ENCODE measurements at places on chromosomes 16 and 17.

DNA sequence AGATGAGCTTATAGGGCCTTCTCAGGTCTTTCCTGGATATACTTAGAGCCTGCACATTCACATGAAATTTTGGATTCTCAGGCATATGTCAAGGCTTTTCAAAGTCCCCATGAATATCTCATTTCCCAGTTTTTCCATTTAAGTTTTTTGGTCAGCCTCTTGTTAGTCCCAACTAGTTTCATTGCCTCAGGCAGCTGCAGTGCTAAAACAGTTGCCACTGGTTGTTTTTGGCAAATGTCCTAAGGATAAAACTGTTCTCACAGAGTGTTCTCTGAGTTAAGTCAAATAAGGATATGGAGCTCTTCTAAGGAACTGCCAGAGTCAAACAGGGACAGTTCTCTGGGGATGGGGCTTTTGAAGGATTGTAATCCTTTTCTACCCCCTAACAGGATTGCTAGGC lies 39.9 kb upstream of the ABCC11 start:
- no peak for DNase-seq

GRCh38 chr16:56057151-56057550 lies 134.1 kb upstream of the GNAO1 start:
- DNase-seq = no peak

DNA sequence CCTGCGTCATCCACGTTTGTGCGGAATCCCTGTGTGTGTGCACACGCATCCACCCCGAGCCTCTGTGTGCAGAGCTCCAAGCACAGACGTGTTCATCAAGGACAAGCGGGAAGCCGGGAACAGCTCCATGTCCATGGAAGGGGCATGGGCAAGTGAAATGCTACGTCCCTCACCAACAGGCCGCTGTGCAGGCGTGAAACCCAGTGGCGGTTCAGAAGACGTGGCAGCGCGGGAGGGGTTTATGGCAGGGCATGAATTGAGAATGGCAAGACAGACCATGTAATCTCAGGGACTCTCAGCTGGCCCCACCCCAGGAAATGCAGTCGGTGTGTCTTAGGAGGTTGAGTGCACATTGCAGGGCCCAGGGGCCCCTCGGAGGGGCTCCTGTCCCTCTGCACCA lies 52.7 kb downstream of the TBC1D16 start:
- DNase-seq = no peak

DNA sequence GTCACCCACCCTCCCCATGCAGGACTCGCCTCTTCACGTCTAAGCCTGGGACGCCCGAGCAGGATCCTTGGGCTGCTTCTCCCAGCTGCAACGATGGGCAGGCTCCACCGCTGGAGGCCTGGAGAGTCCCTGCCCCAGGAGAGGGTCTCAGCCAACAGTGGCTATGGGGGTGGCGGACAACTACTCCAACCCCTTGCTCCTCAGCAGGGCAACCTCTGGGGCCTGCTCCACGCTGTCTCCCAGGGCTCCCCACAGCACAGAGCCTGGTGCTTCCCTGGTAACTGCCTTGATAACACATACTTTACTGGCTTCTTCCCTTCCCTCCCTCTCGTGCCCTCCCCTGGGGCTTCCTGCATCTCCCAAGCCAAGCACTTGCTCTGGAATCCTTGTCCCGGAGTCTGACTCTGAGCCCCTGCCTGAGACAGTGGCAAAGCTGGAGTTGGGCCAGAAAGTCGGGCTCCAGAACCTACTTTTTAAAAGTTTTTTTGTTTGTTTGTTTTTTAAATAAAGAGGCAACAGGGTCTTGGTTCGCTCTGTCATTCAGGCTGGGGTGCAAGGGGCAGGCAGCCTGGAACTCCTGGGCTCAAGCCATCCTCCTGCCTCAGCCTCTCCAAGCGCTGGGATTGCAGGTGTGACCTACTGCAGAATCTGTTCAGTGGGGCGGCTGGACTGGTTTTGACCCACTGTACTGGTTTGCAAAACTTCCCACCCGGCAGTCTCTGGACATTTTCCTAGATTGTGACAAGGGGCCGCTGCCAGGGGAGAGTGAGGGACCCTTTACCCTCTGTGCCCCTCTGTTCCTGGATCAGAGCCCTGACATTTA lies 99.4 kb downstream of the TNFRSF13B start:
- no peak for DNase-seq

- peak; percentile 74 for DNase-seq
Observed at GRCh38 chr16:20300312-20301097, 26.8 kb downstream of the GP2 start.

DNA sequence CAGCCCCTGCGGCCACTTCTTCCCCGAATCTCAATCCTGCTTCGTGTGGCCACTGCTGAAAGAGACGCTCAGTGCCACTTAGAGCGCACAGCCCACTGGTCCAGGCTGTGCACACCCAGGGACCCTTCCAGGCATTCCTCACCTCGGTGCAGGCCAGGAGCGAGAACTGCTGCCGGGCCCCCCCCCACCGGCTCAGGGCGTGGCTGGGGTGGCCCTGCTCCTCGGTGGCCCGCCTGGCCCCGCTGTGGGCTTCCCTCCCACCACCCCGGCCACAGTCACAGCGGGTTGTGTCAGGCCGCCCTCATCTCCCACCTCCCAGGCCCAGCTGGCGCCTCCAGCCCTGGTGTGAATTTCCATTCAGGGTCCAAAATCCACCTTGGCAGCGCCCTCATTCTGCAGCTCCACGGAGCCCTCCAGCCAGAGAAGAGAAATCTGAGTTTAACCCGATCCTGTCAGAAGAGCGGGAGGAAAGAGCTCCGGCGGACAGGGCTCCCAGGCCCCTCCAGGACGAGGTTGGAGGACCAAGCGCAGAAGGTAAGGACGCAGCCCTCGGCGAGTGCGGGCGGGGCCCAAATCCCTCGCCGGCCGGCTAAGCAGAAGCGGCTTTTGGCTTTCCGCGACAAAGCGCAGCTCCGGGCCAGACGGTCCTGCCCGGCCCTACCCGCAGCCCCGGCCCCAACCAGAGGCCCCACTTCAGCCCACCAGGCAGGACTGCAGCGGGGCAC lies 12.0 kb downstream of the TBC1D16 start:
- no peak for DNase-seq

DNA sequence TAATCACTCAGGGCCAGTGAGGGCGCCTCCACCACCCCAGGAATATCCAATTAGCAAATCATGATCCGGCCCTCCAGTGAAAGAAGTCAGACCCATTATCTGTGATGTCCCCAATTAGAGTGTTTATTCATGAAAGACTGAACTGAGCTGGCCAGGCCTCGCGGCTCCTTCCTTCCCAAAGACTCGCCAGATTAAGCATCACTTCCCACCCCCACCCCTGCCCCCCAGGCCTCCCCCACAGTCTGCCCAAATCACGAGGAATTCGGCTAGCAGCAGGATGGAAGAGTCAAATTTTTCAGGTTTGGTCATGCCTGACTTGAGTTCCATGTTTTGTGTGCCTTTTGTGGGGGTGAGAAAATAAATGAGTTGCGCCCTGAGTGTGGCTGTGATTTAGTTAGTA lies 298.4 kb upstream of the SALL1 start:
- no peak for DNase-seq

DNA sequence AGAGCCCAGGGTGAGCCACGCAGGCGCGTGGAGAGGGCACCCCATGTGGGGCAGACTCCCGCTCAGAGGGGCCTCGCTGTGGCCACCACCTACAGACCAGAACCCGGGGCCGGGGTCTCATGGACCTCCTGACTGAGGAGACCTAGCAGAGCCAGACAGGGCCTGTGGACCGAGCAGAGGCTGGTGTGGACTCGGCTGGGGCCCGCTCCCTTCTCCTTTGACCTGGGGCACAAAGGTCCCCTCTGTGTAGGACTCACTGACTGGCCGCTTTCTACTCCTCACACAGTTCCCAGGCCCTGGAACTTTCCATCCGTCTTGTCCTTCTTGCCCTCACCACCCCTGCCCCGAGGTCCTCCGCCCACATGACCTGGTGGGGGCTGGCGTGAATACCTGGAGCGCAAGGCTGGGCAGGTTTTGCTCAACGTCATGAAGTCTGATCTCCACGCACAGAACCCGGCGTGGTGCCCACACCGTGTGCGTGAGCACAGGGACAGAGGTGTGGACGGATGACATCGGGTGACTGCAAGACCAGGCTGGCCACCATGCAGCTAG lies 44.7 kb upstream of the ACSF3 start:
- no peak for DNase-seq

DNA sequence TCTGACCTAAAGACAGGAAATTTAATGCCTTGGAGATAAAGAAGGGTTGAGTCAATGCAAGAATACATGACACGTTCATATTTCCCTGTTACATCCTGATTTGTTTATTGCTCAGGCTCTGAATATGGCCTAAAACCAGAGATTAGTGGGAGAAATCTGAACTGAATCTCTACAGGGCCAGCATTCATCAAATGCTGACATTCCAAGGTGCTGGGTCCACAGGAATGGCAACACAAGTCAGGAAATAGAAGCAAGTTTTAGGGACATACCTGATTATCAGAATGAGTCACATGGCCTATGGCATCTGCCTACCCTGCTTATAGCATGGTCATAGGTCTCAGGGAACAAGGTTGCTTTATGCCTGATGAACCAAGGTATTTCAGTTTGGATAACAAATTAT lies 117.4 kb upstream of the CES5A start:
- DNase-seq = no peak

DNA sequence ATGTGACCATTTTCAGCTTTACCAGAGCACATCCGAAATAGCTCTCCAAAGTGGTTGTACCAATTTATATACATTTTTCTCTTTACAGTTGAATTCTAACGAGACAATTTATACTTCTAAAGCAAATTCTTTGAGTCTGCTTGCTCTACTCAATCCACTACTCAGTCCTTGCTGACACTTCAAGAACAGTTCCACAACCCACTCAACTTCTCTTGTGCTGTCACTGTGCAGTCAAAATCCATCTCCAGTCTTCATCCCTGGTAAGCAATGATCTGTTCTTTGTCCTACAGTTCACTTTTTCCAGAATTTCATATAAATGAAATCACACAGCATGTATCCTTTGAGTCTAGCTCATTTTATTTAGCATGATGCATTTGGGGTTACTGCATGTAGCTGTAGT lies 30.6 kb downstream of the NETO2 start:
- no peak for DNase-seq
